ENCODE measurements at places on chromosomes 16 and 17.

- no peak for DNase-seq
Measured at GRCh38 chr16:60166-60565, 6.5 kb downstream of the SNRNP25 start.

GRCh38 chr16:89423681-89424260 lies 66.6 kb downstream of the ANKRD11 start:
- DNase-seq, result no peak

DNA sequence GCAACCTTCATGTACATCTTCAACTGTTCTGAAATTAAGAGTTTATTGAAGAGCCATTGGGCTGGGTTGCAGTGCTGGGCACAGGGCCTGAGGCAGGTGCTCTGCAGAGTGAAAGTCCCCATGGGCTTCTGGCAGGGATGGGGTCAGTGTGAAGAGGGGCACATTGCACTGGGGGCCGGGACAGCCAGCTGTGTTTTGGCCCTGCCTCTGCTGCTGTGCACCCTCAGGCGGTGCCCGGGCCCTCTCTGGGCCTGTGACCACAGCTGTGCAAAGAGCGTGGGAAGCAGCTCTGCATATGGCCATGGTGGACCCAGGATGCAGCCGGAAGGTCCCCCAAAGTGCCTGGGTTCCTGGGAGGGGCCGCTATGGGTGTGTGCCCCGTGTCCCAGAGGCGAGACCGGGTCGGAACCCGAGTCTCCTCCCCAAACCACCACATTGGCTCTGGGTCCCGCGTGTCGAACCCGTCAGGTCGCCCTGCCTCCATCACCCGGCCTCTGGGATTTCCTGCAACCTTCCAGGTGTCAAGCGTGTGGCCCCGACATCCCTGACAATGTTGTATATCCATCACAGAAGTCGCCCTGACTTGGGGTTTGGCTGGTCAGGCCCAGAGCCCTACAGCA lies 38.2 kb upstream of the ZNF469 start:
- DNase-seq, result no peak

GRCh38 chr17:330993-331701 lies 21.5 kb downstream of the RPH3AL start:
- DNase-seq, result no peak

DNA sequence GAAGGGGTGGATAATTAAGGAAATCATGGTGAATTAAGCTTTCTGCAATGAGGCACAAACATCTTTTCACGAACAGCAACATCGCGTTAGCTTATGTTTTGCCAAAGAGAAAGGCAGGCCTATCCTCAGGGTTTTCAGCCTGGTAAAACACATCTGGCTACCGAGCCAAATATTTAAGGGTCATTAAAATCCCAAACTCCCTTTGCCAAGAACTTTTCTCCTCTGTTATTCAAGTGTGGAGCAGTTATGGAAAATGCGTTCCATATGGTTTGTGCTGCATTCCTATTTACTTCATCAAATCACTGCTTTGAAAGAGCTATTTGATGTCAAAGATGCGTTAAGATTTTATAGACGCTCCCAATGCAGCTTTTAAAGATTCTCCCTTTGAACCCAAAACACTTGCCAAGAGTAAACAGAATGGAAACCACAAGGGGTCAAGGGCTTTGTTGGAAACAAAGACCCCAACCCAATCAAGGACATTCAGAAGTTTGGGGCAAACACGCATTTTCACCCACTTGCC lies 308.3 kb upstream of the CDH5 start:
- DNase-seq, result no peak
